ENCODE measurements at places on chromosomes 6 and 20.

DNA sequence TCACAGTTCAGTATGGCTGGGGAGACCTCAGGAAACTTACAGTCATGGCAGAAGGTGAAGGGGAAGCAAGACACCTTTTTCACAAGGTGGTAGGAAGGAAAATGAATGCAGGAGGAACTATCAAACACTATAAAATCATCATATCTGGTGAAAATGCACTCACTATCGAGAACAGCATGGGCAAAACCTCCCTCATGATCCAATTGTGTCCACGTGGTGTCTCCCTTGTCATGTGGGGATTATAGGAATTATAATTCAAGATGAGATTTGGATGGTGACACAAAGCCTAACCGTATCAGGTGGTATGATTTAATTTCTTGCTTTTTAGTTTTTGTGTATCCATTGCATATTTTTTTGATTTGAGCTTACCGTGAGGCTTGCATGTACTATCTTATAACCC, 133.2 kb upstream of the SYNCRIP start:
- no peak for DNase-seq

DNA sequence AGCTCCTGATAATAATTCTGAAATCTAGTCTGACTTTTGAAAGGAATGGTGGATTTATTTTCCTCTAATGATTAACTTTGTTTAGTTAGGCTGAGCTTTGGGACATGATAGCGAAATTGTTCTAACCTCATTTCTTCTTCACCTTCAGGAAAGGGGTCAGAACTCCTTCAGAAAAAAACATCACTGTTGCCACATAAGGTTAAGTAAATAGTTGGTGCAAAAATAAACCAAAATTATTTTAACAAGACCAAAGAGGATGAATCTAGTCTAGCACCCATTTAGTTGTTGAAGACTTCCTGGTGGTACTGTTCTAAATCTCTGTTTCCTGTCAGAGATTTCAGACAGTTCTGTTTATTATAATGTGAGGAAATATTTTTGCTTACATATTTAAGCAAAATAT, 379.8 kb downstream of the UTRN start:
- DNase-seq = no peak

DNA sequence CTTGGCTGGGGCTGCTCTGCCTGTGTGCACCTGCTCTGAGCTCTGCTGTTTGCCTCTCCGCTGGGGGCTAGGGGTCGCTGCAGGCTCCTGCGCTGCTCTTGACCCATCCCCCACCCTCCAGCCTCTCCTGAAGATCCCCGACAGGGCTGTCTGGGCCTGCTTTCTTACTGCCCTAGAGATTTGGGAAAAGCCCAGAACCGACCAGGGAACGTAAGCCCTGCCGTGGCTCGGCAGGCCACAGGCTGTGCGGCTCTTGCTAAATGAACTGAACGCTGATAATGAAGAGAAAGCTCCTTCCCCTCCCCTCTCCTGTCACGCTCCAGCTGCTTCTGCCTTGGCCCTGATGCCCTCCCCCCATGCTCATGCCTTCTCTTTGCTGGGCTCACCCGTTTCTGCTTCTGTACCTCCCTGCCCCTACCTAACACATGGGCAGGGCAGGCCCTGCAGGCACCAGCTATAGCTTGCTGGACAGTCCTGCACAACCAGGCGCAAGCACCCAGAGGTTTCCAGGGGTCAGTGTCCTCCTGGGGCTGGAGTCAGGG, 32.0 kb upstream of the PCMTD2 start:
- DNase-seq = no peak

DNA sequence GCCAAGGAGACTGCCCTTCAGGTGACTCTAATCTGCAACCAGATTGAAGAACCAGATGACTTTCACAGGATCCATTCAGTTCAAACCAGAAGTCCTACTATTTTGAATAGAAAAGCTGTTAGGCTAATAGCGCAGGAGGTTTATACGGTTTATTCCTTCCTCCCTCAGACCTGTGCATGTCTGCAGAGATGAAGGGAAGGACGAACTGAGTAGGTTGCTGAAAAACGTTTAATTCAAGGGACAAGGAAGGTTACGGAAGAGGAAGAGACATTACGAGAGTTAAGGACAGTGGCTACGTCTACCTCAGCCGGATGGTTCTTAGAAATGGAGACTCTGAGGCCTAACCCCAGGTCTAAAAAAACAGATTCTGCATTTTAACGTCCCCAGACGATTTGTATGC, 978 bp downstream of the AURKA start:
- no peak for DNase-seq

GRCh38 chr6:159828074-159828473, 28.0 kb downstream of the PNLDC1 start:
- no peak for DNase-seq

All from stimulated activated CD8-positive, alpha-beta memory T cell treated with anti-CD3 and anti-CD28 coated beads, Interleukin-4, amount 100 ng/mL, for 4 hours (primary cell).